Right ventricle myocardium superior (tissue), 1 donor: ENCODE measurements at places on chromosomes 1 and 21. TPM values are rescaled to one million over a fixed set of nuclear protein-coding genes. Genes with fewer than 3 reads are reported as not detected.
A peak's percentile ranks its signal among the peaks of the same experiment; 100 is the strongest.

Gene AGBL4
- 0.16 TPM for total RNA-seq

Gene SPRR2F
- total RNA-seq = not detected

Gene LCK
- total RNA-seq = 0.51 TPM

Gene EVA1C
- 12.9 TPM for total RNA-seq

Gene SH2D1B
- 0.16 TPM for total RNA-seq

Gene LRRC7
- total RNA-seq = 3.0 TPM

Gene CELA2B
- not detected for total RNA-seq

Gene RLF
- total RNA-seq = 11.7 TPM

Gene OPRD1
- not detected for total RNA-seq

Gene SLAMF7
- total RNA-seq = 0.16 TPM

Gene FLVCR1
- total RNA-seq = 0.78 TPM

Gene SLC45A1
- total RNA-seq = 1.9 TPM

Gene BGLAP
- 0.83 TPM for total RNA-seq

GRCh38 chr1:232620356-232620969, 9.5 kb downstream of the SIPA1L2 start:
- DNase-seq = peak; percentile 50

GRCh38 chr1:43405219-43405875, 15.6 kb downstream of the SZT2 start:
- DNase-seq = no peak

DNA sequence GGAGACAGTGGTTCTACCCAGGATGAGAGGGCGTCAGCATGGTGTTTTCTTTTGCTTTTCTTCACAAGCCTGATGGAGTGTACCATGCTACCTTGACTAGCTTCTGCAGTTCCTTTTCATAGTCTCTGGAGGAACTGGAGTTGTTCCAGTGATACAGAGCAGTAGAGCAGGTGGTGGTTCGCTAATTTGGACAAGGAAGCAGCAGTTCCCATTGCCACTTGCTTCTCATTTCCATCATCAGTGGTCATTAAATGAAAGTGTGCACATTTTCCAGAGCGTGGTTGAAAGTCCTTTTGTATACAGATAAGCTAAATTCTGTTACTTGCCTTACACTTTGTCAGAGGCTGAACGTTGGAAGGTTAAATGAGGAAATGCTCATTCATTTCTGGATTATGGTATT, 182.3 kb downstream of the C1orf21 start:
- no peak for DNase-seq

- no peak for DNase-seq
These were observed 1244.8 kb upstream of the TMPRSS15 start for GRCh38 chr21:19648391-19648790.

DNA sequence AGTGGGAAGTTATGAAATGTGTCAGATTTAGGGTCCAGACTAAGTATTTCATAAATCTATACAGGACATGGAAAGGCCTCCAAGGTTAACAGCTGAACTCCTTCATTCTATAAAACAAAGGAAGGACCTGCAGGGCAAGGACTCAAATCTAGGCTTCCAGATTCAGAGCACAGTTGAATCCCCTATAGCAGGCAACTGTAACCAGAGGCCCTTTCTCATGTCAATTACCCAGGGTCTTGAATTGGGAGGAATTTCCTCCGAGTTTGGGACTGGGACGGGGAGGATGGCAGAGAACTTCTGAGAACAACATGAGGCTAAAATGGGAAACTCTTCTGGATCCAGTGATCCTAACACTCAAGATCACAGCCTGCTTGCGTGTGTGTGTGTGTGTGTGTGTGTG, 112.9 kb upstream of the BEND5 start:
- no peak for DNase-seq

DNA sequence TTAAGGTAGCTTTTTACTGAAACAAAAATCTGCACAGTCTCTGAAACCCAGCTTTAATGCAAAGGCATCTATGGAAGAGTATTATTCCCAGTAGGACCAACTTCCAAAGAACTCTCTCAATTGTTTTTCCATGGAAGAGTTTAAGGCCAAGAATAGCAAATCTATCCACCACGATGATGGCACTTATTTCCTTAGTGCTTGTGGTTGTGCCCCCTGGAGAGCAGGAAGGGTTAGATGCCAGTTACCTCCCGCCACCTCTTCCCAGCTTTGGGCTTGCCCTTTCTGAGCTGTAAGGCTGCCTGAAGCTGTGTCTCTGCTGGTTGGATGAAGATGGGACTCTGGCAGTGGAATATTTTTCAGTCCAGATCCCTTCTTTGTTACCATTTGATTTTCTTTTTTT, 4.8 kb upstream of the ATP1A1 start:
- no peak for DNase-seq

DNA sequence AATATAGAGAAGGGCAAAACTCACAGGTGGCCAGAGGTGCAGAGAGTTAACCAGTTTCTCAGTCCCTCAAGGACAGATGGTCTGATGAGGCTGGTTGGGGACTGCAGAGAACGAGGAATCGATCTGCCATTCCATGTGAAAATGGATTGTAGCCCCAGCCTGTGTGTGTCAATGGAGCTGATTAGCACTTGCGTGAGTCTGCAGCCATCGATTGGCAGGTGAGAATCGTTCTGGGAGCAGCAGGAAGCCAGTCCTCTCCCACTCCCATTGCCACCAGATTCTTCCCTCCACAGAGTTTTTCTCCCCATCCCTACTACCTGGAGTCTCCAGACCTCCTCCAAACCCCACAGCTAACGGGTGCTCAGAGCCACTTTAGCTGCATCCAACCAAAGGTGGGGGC, 18.3 kb upstream of the PSMB2 start:
- no peak for DNase-seq

- DNase-seq = no peak
These were observed 19.7 kb downstream of the STPG1 start for GRCh38 chr1:24393892-24394291.

GRCh38 chr1:14143777-14144176, 443.8 kb downstream of the PRDM2 start:
- DNase-seq = no peak

DNA sequence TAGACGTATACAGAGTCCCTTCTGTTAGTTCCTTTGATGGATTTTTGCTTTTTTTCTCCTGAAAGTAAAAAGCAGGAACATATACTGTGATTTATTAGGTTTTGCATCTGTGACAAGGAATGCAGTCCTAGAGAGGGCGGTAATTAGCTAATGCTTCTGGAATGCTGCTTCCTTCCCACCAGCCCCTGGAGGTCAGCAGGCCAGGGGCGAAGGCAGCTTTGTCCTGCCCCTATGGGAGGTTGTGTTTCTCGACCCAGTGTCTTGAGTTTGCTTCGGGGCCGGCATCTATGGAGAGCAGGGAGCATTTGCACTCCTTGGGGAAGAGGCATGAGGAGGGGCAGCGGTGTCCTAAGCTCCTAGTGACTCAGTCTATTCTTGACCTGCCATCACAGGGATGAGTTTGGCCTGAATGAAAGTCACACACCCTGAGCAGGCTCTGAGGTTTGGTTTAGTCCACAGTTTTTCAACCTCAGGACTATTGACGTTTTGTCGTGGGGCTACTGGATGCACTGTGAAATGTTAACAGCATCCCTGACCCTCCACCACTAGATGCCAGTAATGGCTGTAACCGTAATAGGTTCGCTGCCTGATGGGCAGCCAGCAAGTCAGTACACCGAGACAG, 85.0 kb upstream of the KCNJ15 start:
- DNase-seq = no peak

- no peak for DNase-seq
These were observed 16.9 kb upstream of the IFNGR2 start for GRCh38 chr21:33386222-33386784.

- no peak for DNase-seq
These were observed 125.4 kb downstream of the KCNJ6 start for GRCh38 chr21:37790905-37791304.

- no peak for DNase-seq
These were observed 228.7 kb downstream of the C1orf94 start for GRCh38 chr1:34405266-34405959.

DNA sequence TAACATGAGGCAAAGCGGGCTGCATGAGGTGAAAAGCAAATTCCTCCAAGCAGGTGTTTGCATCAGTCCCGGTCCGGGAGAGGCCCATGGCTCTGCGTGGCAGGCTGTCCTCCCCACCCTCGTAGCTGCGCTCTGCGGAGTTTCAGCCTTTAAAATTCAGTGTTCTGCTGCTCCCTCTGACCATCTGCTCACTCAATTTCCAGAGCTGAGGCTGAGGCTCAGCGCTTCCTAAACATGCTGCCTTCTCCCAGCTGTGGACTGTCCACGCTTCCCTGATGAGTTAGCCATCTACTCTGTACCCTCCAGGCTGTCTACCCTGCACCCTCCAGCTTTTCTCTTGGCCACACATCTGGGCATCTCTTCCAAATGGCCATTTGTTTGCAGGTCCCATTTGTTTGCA, 87.7 kb downstream of the KCNJ6 start:
- DNase-seq = no peak

DNA sequence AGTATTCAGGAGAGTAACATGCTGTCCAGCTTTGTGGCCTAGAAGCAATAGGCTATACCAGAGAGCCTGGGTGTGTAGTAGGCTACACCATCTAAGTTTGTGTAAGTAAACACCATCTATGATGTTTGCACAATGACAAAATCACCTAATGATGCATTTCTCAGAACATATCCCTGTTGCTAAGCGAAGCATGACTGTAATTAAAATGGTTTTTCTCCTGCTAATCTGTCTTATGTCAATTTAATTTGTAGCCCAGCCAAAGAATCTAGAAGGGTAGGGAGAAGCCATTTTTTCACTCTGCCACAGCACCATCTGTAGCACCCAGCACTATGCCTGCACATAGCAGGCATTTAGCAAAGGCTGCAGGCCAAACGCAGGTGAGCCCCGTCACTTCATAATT, 2.0 kb upstream of the TTC24 start:
- no peak for DNase-seq

DNA sequence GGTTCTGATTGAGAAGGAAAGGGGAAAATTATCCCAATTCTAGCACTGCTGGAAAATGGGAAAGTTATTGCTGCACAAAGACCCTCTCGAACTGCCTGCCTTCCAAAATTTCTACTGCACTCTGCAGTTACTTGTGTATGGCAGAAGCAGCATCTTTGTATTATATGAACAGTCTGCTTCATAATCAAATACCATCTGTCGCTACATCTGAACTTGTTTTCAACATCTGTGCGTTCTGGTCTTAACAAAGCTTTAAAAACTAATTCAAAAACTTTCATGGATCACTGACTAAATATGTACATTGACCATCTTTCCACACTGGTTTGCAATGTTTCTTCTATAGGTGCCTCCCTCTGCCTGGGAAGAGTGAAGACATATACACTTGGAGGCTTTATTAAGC, 79.2 kb downstream of the PROX1 start:
- no peak for DNase-seq

DNA sequence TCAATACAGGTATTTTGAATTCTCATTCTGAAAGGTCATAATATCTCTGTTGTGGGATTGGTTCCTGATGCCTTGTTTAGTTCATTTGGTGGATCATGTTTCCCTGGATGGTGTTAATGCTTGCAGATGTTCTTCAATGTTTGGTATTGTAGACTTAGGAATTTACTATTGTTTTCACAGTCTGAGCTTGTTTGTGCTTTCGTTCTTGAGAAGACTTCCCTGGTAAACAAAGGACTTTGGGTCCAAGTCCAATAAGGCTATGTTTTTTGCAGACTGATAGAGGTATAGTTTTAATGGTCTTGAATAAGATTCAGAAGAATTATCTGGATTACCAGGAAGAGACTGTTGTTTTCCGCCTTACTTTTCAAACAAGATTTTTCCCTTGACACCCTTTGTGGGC, 1646.3 kb downstream of the AMY1C start:
- no peak for DNase-seq

DNA sequence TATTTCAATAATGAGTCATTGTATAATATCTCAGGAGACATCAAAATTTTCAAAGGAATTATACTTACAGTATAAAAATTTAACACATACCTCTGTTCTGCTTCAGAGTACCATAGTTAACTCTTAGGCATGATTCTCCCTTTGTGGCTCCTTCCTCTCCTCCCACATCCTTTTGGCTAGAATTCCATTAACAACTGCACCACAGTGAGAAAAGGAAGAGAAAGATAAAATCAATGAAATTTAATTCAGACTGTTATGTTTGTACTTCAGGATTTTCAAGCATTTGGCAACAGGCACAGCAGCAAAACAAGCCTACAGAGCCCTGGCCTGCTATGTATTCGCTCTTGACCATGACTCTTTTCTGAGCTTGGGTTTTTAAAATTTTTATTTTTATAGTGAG, 57.2 kb upstream of the SGIP1 start:
- DNase-seq = no peak

GRCh38 chr1:235397733-235398132, 30.5 kb downstream of the TBCE start:
- DNase-seq = no peak

GRCh38 chr1:232017057-232017456, 390.5 kb downstream of the DISC1 start:
- no peak for DNase-seq

DNA sequence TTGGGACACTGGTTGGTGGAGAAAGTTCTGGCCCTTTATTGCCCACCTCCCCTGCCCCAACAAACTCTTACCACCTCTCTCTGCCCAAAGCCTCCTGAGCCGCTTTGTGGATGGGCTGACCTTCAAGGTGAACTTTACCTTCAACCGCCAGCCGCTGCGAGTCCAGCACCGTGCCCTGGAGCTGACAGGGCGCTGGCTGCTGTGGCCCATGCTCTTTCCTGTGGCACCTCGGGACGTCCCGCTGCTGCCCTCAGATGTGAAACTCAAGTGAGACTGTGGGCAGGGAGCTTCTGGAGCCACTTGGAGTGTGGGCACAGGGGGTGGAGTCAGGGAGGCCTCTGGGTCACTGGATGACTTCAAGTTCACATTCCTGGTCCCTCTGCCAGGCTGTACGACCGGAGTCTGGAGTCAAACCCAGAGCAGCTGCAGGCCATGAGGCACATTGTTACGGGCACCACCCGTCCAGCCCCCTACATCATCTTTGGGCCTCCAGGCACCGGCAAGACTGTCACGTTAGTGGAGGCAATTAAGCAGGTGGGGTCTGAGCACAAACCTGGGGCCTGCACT, 12.5 kb downstream of the RHOC start:
- no peak for DNase-seq

DNA sequence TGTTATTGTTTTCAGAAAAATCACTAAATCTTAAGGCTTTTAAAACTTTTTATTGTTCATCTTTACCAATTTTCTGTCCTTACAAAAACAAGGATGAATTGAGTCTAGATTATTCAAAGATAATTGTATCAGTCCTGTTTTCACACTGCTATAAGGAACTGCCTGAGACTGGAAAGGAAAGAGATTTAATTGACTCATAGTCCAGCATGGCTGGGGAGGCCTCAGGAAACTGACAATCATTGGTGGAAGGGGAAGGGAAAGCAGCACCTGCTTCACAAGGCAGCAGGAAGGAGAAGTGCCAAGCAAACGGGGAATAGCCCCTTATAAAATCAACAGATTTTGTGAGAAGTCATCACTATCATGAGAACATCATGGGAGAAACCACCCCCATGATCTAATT, 455.6 kb upstream of the ZP4 start:
- no peak for DNase-seq

GRCh38 chr1:46800742-46801141, 1.9 kb downstream of the CYP4B1 start:
- no peak for DNase-seq

DNA sequence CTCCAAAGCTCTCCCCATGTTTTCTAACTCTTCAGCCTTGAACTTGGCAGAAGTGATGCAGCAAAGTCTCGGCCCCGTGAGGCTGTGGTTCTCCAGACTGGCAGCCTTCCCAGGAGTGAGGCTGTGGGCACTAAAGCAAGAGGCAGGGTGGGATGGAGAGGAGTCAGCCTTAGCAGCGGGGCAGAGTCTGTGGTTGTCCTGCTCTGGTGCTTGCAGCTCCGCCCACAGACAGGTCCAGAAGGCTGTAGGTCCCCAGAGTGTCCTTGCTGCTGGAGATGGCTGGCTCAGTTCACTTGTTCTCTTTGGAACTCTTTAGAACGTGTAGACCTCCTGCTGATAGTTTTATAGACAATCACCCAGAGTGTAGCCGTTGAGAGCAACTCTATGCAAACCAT, 142.6 kb downstream of the AJAP1 start:
- DNase-seq = no peak
